ENCODE measurements at places on chromosomes 3 and 15. TPM values are rescaled to one million over a fixed set of nuclear protein-coding genes. Genes with fewer than 3 reads are reported as not detected.

DNA sequence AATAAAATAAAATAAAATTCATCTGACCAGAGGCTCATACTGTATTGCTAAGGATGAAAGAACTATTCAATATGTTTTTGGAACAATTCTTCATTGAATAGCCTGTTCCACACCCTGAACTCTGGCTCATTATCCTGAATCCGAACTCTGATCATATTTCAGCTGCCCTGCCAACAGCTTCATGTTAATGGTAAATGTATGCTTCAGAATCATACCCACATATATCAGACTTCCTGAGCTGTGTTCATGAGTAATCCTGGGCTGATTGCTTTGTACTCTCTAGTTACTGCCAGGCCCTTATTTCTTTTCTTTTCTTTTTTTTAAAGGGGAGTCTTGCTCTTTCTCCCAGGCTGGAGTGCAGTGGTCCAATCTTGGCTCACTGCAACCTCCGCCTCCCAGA lies 11.8 kb downstream of the INO80 start:
- H3K4me1 ChIP-seq = no peaks in the 10 kb centered on the region
- H3K27ac ChIP-seq = no peak overlapping the region
- H3K36me3 ChIP-seq = no peaks in the 10 kb centered on the region

Gene C2CD4A
- total RNA-seq = 5.3 TPM

Gene SEMA5B
- 8.4 TPM for total RNA-seq

Gene TMEM207
- total RNA-seq = not detected

Gene ATP13A5
- not detected for total RNA-seq

GRCh38 chr3:189157232-189158007 lies 14.4 kb upstream of the TPRG1 start:
- H3K27ac ChIP-seq = no peak overlapping the region
- H3K27me3 ChIP-seq = no peaks in the 10 kb centered on the region
- H3K36me3 ChIP-seq = no peaks in the 10 kb centered on the region
- no peak for DNase-seq
- H3K4me1 ChIP-seq = no peaks in the 10 kb centered on the region

Gene CIDEC
- not detected for total RNA-seq

Gene WDR93
- total RNA-seq = 2.5 TPM

- H3K36me3 ChIP-seq = no peaks in the 10 kb centered on the region
- no peak for DNase-seq
- H3K4me1 ChIP-seq = no peaks in the 10 kb centered on the region
- H3K27ac ChIP-seq = no peak overlapping the region
- peaks cover 59% of the 10 kb centered on the region for H3K27me3 ChIP-seq
- no peak overlapping the region for H3K4me3 ChIP-seq
These were observed 8.3 kb downstream of the SOX14 start for GRCh38 chr3:137772214-137772955.

DNA sequence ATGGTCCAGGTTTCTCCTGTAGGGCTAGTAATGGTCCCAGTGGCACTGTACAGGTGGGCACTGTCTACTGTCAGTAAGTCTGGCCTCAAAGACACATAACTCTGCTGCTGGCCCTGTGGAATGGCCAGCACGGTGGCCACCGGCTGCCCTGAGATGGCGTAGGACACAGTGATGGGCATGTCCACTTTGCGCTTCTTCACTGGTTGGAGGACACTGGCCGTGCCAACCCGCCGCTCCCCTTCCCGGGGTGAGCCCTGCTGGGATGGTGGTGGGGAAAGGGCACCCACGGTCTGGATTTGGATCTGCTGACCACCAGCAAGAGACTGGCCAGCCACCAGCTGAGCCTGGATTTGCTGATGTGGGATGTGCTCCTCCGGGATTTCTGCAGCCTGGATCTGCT lies 28.1 kb upstream of the IMPDH2 start:
- H3K27me3 ChIP-seq = no peaks in the 10 kb centered on the region
- no peak for DNase-seq
- H3K4me3 ChIP-seq = no peak overlapping the region
- no peaks in the 10 kb centered on the region for H3K4me1 ChIP-seq
- peaks cover 20% of the 10 kb centered on the region for H3K36me3 ChIP-seq
- H3K27ac ChIP-seq = no peak overlapping the region

- no peak overlapping the region for H3K4me3 ChIP-seq
- no peak overlapping the region for H3K27ac ChIP-seq
- DNase-seq = peak; percentile 21
- H3K4me1 ChIP-seq = no peaks in the 10 kb centered on the region
- H3K27me3 ChIP-seq = no peaks in the 10 kb centered on the region
- H3K36me3 ChIP-seq = no peaks in the 10 kb centered on the region
These were observed 6.9 kb upstream of the PLSCR2 start for GRCh38 chr3:146476094-146476740.

- no peak for DNase-seq
- no peak overlapping the region for H3K4me3 ChIP-seq
- H3K27ac ChIP-seq = no peak overlapping the region
- H3K27me3 ChIP-seq = no peaks in the 10 kb centered on the region
- no peaks in the 10 kb centered on the region for H3K36me3 ChIP-seq
These were observed 51.0 kb downstream of the EDEM1 start for GRCh38 chr3:5238545-5238944.

DNA sequence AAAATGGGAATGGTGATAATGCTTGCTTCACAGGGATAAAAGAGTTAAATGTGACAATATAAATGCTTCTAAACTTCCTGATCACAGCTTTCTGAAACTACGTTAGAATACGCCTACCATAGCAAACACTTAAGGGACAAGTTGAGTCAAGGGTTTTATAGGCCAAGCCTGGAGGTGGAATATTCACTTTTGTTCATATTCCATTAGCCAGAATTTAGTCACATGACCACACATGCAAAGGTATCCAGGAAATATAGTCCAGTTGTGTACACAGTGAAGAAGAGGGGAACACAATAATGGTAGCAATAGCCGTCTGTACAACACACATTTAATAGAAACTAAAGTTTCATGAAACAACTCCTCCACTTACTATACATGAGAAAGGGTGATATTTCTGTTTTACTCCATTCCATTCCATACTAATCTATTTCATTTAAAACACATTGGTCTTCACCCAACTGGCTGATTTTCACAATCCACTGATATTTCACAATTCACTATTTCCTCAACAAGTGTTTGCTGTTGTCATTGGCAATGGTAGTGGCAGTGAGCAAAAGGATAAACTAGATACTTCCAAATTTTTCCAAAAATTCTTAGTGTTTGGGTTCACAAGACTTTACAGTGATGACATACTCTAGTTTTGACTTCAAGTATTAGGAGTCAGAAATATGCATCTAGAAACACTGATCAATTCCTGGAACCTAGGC lies 270.9 kb downstream of the ERC2 start:
- no peak overlapping the region for H3K4me3 ChIP-seq
- no peaks in the 10 kb centered on the region for H3K4me1 ChIP-seq
- no peak for DNase-seq
- no peaks in the 10 kb centered on the region for H3K36me3 ChIP-seq
- no peaks in the 10 kb centered on the region for H3K27me3 ChIP-seq

GRCh38 chr3:180698760-180699270 lies 19.5 kb upstream of the CCDC39 start:
- no peaks in the 10 kb centered on the region for H3K27me3 ChIP-seq
- no peak overlapping the region for H3K27ac ChIP-seq
- H3K4me3 ChIP-seq = no peak overlapping the region
- no peaks in the 10 kb centered on the region for H3K4me1 ChIP-seq
- H3K36me3 ChIP-seq = no peaks in the 10 kb centered on the region

- no peaks in the 10 kb centered on the region for H3K27me3 ChIP-seq
- peaks cover 15% of the 10 kb centered on the region for H3K4me1 ChIP-seq
- no peak overlapping the region for H3K4me3 ChIP-seq
- DNase-seq = no peak
- H3K36me3 ChIP-seq = peaks cover 9% of the 10 kb centered on the region
These were observed 52.3 kb downstream of the PGPEP1L start for GRCh38 chr15:98955331-98955730.

GRCh38 chr3:117261983-117262421 lies 552.4 kb downstream of the TUSC7 start:
- H3K27me3 ChIP-seq = no peaks in the 10 kb centered on the region
- no peak overlapping the region for H3K4me3 ChIP-seq
- no peaks in the 10 kb centered on the region for H3K4me1 ChIP-seq
- H3K27ac ChIP-seq = no peak overlapping the region
- H3K36me3 ChIP-seq = no peaks in the 10 kb centered on the region
- peak; percentile 9 for DNase-seq

DNA sequence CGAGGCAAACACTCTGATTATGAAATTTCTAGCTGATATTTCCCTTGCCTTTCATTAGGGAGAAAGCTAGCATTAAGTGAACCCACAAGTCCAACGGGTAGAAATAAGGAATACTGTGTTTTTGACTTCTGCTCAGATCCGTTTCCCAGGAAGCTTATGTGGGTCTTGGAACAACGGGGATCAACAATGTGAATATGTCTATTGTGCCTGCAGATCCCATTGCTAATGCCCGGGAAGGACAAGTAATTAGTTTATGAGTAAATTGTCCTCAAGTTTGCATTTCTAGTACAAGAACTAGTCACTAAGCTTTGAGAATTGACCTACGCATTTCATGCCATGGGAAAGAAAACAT lies 236.4 kb downstream of the UACA start:
- no peaks in the 10 kb centered on the region for H3K4me1 ChIP-seq
- no peak overlapping the region for H3K4me3 ChIP-seq
- no peaks in the 10 kb centered on the region for H3K27me3 ChIP-seq
- H3K27ac ChIP-seq = no peak overlapping the region
- H3K36me3 ChIP-seq = no peaks in the 10 kb centered on the region
- DNase-seq = no peak

DNA sequence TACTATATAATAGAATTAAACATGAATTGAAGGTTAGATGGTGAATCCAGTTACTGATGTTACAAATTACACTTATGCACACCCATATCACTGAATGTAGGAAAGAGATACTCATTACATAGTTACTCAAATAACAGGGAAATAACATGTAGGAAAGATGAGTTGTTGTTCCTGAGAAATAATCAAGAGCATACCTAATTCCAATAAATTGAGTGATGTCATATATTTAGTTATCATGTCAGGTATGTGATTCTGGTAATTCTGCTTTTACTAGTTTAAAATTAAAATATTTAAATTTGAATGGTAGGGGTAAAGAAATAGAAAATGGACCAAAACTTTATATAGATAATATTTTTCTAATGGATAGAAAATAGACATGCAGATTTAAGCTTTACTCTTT lies 102.6 kb upstream of the MYZAP start:
- no peak for DNase-seq
- H3K27ac ChIP-seq = no peak overlapping the region

Gene MESP2
- 0.47 TPM for total RNA-seq
